ENCODE measurements at places on chromosomes 7 and 10.

GRCh38 chr10:48542471-48543181, 62.2 kb downstream of the ARHGAP22 start:
- no peak for DNase-seq

GRCh38 chr10:132706701-132707100, 79.2 kb downstream of the NKX6-2 start:
- no peak for DNase-seq

- DNase-seq, result no peak
Observed at GRCh38 chr7:136056651-136057231, 79.6 kb upstream of the MTPN start.

DNA sequence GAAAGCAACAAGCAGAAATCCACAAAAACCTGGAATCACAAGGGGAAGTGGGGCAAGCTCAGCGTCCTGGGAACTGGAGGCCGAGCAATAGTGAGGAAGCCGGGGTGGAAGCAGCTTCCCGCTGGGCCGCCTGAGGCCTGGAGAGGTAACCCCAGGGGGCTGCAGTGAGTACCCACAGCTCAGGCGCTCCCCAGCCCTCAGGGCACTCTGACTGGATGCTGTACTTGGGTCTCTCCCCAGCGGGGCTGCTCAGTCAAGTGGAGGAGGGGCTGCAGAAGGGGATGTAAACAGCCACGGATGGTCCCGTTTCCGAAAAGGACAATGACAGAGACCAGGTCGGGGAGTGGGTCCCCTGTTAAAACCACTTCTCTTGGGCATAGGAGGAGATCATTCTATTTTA, 50.3 kb downstream of the SLIT1 start:
- DNase-seq, result no peak

DNA sequence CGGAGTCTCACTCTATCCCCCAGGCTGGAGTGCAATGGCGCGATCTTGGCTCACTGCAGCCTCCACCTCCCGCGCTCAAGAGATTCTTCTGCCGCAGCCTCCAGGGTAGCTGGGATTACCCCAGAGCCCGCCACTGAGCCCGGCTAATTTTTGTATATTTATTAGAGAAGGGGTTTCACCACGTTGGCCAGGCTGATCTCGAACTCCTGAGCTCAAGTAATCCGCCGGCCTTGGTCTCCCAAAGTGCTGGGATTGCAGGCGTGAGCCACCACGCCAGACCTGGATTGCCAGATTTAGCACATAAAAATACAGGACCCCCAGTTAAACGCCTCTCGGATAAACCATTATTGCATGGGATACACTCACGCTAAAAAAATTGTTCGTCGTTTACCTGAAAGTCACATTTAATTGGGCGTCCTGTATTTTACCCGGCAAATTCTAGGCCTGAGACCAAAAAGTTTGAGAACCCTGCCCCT, 375 bp upstream of the GATAD1 start:
- DNase-seq, result no peak

DNA sequence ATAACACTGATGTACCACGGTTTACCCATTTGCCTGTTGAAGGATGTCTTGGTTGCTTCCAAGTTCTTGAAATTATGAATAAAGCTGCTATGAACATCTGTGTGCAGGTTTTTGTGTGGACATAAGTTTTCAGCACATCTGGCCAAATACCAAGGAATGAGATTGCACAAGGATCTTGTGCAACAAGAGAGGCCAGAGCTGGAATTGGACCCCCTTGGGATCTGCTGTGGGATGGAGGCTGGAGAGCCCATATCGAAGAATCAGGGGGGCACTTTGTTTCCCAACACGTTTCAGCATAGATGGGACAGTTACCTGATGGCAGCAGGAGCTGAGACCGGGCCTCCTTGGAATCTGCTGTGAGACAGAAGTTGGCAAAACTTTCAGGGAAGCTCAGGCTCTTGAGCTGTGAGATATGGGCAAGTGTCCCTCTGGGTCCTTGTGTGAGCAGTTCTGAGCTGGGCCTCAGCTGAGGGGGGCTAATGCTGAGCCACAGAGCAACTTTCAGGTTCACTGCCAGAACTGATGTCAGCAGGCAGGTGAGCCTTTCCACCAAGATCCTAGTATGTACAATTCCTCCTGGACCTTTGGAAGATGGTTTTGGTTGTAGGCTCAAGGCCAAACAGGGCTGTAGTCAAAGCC, 115.2 kb upstream of the RAB18 start:
- peak; percentile 36 for DNase-seq

- DNase-seq, result no peak
Observed at GRCh38 chr10:62511238-62511637, 137.1 kb downstream of the ZNF365 start.

All from fibroblast of pulmonary artery (primary cell).